ENCODE measurements at places on chromosomes 6 and 20.

DNA sequence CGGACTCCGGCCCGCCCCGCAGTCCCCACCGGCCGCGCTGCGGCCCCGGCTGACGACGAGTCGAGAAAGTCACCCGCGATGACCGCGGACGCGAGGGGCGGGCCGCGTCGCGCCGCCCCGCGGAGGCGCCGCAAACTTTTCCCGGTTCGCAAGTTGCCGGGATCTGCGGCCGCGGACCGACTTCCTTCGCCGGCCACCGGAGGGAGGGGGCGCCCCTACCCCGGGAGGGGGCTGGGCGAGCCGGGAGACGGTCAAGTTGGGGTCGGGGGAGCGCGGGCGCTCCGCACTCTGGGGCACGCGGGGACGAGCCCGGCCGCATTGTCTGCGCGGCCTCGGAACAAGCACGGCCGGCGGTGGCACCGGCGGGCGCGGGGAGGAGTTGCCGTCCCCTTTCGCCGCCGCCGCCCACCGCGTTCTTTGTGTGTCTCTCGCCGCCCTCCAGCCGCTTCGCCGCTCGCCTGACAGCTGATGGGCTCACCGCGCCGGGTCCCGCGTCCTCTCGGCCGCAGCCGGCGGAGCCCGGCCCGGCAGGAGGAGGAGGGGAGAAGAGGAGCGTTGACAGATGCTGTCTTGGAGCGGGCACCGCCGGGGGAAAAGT, 131.6 kb downstream of the OGFRL1 start:
- DNase-seq: no peak

DNA sequence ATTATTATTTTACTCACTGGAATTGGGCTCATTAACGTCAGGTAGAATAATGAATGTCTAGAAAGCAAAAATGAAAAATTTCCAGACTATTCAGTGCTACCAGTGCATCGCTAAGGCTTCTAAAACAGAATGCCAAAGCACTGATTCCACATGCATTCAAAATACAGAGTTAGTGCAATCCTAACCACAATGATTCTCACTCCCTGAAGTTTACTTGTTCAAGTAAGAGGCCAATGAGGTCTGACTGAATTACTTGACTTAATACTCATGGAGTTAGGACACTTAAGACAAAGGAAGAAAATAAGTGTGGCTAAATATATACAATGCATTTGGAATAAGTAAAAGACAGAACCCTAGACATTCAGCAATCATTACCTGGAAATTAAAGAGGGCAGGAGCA, 220.5 kb downstream of the PKHD1 start:
- DNase-seq: no peak

DNA sequence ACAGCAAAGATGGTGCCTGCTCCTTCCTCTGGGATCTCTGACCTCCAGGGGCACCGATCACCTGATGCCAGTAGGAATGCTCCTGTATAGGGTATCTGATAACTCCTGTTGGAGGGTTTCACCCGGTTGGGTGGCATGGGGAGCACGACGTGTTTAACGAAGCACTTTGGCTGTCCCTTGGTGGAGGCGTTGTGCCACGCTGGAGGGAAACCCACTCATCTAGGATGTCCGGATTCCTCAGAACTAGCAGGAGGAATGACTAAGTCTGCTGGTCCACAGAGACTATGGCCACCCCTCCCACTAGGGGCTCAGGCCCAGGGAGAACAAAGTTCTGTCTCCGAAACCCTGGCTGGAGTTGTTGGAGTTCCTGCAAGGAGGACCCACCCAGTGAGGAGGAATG, 1624.4 kb downstream of the GRIK2 start:
- no peak for DNase-seq

DNA sequence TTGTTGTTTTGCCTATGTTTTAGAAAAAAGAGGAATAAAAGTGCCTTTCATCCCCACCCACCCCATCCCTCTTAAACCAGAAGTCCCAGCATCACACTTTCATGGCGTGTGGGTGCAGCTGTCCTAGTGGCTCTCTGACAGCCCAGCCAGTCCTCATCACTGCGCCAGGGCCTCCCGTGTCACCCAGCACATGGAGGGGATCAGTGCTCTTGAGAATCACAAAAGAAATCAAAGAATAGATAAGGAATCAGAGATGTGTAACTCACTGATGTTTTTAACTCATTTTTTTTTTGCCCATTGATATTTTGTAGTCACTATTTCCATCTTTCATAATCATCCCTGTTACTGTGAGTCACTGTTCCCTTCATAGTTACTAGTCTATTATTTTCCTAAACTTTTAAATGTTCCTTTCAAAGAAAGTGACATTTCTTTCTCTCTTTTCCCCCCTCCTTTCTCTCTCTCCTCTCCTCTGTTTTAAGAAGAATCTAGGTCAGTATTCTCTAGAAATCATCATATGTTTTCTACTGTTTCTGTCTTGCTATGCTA, 78.6 kb downstream of the AIG1 start:
- DNase-seq: no peak

DNA sequence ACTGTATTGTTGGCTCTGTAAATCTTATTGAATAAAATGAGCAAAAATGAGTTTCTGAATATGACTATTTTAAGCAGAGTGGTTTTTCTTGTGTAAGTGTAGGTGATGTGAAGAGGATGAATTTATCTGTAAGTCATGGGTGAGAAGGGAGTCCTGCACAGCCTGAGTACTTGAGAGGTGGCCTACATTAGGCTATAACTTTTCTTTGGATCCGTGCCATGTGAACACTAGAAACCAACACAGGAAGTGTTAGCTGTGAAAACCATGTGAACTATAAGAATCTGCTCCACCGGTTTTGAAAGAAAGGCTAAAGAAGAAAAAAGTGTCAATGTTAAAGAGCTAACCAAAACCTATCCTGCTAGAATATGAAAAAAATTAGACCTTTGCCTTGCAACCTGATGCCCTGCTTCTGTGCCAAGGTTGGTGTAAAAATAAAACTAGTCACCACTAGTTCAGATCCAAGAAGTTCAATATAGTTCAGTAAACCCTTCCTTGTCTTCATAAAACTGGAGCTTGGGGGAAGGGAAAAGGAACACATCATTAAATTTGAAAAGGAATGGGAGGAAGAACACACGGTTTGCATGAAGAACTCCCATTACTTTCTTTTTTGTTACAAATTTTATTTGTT, 21.3 kb downstream of the PLCB1 start:
- no peak for DNase-seq

DNA sequence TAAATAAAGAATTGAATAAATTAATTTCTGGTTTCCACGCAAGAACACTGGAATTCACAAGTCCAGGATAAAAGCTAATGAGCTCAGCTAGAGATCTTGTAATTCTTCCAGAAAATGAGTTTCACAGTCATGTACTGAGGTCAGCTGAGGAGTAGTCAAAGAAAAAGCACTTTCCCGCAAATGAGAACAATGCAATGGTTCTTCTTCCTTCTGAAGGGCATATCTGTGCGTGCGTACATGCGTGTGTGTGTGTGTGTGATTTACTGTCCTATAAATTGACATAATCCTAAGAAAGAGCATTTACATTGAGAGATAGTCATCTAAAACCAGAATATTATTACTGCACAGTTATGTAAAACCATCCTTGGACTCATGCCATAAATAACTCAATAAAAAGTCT, 968.9 kb upstream of the EYS start:
- DNase-seq: no peak

DNA sequence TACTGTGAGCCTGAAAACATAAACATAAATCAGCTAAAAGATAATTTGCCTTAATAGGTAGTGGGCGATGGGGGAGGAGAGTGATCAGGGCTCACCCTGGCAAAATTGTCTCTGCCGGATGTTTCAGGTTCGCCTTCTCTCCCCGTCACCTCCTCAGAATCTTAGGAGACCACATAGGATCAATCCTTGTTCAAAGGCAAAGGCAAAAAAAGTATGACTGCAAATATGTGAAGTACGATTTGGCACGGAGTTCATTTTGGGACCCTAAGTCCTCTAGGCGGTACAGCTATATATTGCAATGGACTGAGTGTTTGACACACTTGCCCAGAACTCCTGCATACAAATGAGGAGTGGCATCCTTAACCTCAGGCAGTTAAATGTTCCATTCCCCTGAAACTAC, 649.2 kb upstream of the FLRT3 start:
- DNase-seq: no peak

DNA sequence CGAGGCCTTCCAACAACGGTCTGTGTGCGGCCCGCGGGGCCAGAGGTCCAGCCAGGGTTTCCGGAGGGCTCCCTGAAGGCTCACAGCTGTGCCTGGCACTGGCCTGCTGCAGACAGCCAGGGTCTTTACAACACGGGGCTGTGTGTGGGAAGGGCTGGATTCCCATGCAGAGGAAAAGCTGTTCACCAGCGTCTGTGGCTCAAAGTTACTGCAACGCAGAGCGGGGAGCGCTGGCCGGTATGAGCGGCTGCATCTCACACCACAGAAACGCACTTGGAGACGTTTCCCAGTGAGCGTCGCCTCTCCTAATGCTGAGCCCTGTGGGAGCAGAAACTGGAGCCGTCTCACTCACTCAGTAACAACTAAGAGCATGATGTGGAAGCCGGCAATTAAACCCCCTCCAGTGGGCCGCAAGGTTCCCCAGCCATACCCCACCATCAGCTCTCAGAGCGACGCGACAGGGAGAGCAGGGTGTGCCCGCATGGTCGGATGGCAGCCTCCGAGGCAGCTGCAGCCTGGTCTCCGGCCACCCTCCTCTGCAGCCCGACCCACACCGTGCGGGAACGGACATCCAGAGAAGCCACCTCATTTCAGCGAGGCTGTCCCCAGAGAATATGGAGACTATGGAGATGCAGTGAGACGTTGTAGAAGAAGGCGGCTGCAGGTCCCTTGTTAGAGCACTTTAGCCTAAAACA, 42.6 kb downstream of the DLL1 start:
- no peak for DNase-seq

GRCh38 chr6:1525364-1526038, 84.2 kb upstream of the FOXC1 start:
- DNase-seq: no peak

DNA sequence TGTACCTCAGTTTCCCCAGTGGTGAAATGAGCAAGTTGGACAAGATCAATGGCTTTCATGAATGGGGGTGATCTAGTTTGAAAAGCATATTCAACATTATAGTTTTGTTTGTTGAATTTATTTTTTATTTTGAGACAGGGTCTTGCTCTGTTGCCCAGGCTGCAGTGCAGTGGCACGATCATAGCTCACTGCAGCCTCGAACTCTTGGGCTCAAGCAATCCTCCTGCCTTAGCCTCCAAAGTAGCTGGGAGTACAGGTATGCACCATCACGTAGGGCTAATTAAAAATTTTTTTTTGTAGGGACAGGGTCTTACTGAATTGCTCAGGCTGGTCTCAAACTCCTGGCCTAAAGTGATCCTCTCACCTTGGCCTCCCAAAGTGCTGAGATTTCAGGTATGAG, 63.4 kb downstream of the CNBD2 start:
- no peak for DNase-seq

DNA sequence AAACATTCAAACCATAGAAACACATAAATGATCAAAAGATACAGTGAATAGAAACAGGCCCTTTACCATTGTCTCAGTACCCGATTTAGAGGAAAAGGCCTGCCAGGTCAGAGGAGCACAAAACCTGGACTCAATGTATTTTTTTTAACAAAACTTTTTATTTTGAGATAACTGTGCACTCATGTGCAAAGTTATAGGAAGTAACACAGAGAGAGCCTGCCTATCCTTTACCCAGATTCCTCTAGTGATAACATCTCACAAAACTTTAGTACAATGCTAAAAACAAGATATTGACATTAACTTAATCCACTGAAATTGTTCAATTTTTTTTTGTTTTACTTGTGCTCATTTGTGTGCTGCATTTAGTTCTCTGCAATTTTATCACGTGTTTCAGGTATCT, 36.8 kb upstream of the SAMD3 start:
- no peak for DNase-seq

DNA sequence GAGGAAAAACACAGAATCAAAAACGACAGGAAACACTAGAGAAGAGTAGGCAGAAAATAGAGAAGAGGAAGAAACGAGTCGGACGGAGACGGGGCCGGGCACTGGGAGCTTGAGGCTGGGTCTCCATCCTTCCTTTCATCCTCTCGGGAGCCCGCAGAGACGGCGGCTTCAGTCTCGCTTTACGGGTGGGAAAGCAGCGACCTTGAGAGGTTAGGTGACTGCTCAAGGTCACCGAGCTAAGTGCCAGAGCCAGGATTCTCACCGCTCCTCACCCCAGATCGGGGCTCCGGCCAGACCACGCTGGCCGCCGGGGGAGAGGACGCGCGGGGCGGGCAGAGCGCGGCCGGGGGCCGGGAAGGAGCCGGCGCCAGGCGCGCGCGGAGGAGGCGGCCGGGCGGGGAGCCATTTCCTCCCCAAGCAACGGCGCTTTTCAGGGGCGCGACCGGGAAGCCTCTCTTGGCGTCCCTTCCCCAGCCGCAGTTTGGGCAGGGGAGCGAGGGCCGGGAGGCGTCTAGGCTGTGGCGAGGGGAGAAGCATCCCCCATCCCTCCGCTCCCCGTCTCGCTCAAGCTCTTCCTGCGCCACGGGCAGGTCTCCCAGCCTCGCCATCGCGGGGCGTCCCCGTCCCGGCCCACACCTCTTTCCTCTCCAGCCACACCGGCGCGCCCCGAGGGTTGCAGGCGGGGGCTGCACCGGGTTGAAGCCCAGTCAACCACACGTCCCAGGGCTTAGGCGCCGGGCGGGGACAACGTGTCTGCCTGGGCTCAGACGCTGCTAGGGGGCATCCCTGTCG, 24.1 kb upstream of the MAP3K7 start:
- DNase-seq: peak; percentile 81

DNA sequence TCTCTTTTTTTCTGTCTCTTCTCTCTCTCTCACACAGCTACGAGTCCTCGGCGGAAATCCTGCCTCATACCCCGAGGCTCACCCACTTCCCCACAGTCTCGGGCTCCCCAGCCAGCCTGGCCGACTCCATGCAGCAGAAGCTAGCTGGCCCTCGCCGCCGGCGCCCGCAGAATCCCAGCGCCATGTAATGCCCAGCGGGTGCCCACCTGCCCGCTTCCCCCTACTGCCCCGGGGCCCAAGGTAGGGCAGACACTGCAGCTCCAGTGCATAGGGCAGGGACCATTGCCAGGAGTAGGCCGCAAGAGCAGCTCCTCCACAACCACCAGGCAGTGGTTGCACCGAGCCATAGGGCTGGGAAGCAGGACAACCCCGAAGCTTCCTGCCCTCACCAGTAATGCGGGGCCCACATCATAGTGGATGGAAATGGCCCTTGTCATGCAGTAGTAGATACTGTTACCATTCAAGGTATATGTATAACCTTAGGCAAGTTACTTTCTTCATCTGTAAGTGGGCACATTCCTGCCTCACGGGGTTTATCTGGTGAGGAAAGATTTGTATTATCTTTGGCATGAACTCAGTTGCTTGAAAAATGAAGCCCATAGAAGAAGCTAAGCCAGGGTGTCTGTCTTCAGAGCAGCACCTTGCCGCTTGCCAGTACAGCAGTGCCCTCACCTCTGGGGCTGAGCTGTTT, 36.9 kb upstream of the ID1 start:
- DNase-seq: no peak

- DNase-seq: no peak
Measured at GRCh38 chr6:160766657-160766988, 64.6 kb downstream of the PLG start.

Data from left forelimb (tissue), 1 donor.